ENCODE measurements at places on chromosomes 12 and 14.

- DNase-seq = no peak
Measured at GRCh38 chr14:87131879-87132278, 861.1 kb downstream of the GALC start.

DNA sequence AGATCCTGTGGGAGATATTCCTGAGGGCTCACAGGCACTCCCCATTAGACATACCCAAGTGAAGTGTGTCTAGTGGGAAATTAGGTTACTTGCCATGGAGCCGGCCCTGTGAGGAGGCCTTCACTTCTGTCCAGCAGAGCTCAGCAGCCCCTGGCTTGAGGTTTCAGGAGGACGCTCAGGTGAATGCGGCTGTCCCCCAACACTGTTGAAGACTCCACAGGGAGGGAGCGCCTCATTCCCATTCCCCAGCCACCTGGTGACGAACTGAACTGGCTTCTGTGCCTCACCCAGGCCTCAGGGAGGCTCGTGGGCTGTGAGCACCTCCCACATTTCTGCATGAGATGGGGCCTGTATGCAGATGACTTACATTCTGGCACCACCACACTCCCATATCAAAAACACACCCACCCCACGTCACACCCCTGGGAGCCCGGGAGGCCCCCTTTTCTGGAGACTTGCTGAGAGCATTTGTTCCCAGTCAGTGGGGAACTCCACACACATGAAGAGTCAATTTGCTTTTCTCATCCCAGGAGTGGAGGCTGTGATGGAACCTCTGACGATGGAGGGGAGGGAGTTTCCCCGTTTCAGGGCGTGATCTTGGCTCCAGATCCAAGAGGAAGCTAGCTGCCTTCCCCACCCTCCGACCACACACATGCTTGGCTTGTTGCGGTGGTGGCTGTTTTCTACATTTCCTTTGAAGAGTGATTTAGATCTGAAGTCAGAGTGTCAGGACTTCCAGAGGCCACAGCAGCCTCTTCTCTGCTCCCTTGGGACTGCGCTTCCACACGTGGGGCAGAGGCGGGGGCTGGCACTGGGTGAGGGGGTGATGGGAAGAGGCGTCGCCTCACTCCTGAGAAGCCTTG is 120.7 kb downstream of the ADGRD1 start:
- DNase-seq = no peak

DNA sequence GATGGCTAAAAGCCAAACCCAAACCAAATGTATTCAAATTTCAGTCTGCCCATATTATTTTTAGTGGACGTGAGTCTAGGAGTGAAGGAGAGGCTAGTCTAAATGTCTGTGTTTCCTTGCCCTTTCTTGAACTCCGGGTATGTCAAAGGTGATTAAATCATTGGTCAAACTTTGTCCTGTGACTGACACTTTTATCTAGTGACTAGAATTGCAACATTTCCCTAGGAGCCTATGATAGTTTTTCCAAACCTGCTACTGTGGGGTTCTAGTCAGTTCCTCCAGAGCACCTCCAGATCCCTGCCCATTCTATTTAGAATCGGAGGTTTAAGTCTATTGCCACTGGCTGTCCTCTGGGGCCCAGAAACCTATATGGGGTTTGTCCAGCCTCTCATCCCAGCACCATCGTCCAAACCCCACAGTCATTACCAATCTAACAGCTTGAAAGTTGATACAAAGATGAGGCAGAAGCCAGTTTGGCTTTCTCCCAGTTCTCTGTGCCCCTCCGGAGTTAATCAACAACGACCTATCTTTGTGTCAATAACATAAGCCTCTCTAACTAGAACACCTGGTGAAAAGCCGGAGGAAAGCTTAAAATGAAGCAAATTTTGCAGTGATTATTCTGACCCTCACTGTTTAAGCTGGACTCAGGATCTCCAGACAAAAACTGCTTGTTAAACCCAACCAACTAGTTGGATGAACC is 306.7 kb downstream of the ZFP36L1 start:
- no peak for DNase-seq

DNA sequence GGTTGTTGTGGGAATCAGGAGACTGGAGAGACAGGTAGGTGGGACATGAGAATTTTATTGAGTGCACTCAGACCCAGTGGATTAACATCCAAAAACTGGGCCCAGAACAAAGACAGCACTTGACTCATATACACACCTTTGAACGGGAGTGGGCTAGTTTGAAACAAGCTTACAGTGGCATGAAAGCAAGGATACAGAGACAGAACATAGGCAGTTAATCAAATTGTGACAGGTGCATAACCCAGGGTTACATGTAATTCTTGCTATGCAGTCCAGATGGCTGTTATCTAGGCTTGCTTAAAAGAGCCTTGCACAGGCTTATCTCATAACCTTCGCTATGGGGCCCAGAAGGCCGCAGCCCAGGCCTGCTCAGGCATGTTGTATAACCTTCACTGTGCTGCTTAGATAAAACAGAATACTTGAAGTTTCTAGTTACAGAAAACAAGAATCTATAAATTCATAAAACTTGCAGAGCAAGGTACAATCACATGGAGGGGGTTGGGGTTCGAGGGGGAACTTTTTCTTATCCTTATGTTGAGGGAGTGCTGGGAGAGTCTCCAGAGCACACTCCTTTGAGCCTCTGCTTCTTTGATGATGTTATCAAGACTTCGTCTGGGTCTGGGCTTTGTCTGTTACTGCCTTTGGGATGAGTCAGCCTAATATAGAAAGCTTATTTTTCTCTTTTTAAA is 81.7 kb downstream of the TNFAIP2 start:
- no peak for DNase-seq

GRCh38 chr12:80924437-80924836 is 13.3 kb downstream of the LIN7A start:
- DNase-seq = no peak

Data from activated CD4-positive, alpha-beta T cell treated with anti-CD3 and anti-CD28 coated beads for 24 hours (primary cell).